ENCODE measurements at places on chromosomes 1 and 21.

DNA sequence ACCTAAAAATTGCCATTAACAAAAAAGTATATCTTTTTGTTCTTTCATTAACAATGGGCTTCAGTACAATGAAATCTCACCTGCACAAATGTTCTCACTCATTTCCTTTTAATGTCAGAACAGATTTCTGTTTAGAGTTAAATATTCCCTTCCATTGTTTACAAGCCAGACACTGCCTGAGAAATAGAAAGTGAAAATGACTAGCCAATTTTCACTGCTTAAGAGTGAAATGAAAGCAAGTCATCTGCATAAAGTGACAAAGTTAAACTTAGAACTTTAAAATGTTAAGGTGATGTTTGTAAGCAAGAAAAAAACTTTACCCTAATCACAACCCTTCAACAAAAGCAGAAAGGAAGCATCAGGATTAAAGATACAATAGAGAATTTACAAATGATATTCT lies 27.5 kb downstream of the COA6 start:
- no peaks in the 10 kb centered on the region for H3K27me3 ChIP-seq
- peaks cover 55% of the 10 kb centered on the region for H3K36me3 ChIP-seq
- 0 out of 2 replicates have a peak overlapping the region, but pooled peaks have one; percentile 16 for H3K4me3 ChIP-seq

GRCh38 chr1:29342983-29343382 lies 106.7 kb downstream of the PTPRU start:
- DNase-seq = no peak
- H3K36me3 ChIP-seq = no peaks in the 10 kb centered on the region
- no peak overlapping the region for H3K4me3 ChIP-seq
- H3K4me1 ChIP-seq = no peaks in the 10 kb centered on the region

DNA sequence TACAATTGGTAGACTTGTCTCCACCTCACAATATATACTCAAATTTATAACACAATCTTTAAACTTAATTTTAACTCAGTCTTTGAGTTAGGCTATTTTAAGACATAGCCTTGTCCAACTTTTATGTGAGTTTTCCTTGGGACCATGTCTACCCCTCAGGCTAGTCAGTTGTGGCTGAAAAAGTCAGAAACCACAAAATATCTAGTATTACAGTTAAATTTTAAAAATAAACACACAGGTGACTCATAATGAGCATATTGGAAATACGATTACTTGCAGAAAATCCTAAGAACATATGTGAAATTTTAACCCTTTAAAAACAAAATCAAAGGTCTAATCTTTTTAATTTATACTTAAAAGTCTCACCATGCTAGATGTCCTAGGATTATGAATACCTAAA lies 4.8 kb upstream of the ASB17 start:
- no peaks in the 10 kb centered on the region for H3K4me1 ChIP-seq
- no peaks in the 10 kb centered on the region for H3K36me3 ChIP-seq
- no peak for DNase-seq
- H3K4me3 ChIP-seq = no peak overlapping the region

GRCh38 chr1:243487649-243488227 lies 231.9 kb downstream of the SDCCAG8 start:
- no peak overlapping the region for H3K27ac ChIP-seq
- DNase-seq = no peak
- H3K27me3 ChIP-seq = no peaks in the 10 kb centered on the region
- H3K4me3 ChIP-seq = no peak overlapping the region
- H3K36me3 ChIP-seq = 0 out of 2 replicates have a peak, but pooled peaks cover 4% of the 10 kb centered on the region
- peaks cover 10% of the 10 kb centered on the region for H3K4me1 ChIP-seq

DNA sequence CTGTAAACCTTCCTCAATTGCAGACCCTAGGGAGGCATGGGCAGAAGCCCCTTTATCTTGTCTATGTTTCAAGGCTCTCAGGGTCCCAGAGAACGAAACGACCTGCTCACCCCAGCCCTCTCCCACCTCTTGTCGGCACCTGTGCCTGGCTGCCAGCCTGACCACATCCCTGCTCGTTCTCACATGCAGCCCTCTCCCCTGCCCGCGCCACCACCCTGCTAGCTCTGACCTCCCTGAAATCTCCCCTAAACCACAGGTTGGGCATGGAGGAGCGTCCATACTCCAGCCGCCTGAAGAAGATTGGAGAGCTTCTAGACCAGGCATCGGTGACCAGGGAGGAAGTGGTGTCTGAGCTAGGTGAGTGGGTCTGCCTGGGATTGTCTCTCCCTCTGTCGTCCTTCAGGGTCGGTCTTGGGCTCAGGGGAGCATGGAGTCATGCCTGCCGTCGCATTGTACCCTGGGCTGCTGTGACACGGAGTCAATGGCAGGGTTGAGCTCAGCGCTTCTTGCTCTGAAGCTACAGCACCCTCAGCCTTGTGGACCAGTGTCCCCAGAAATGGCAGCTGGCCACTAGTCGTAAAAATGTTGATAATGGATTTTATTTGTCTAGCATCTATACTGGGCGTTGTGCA lies 3.6 kb downstream of the ADPRS start:
- H3K36me3 ChIP-seq = peaks cover 51% of the 10 kb centered on the region
- H3K4me3 ChIP-seq = no peak overlapping the region
- H3K27me3 ChIP-seq = no peaks in the 10 kb centered on the region
- DNase-seq = no peak
